ENCODE measurements at places on chromosomes 16 and 17. TPM values are rescaled to one million over a fixed set of nuclear protein-coding genes. Genes with fewer than 3 reads are reported as not detected.

RCVRN gene
- polyA plus RNA-seq, result not detected

DOK4 gene
- 2,826 TPM for polyA plus RNA-seq

HBZ gene
- not detected for polyA plus RNA-seq

RAB40B gene
- 28.9 TPM for polyA plus RNA-seq

CD300LG gene
- polyA plus RNA-seq, result not detected

GRCh38 chr17:82339634-82340580, 6.3 kb upstream of the SECTM1 start:
- no peak overlapping the region for H3K27ac ChIP-seq
- no peak overlapping the region for H3K4me3 ChIP-seq
- no peaks in the 10 kb centered on the region for H3K36me3 ChIP-seq
- no peak for DNase-seq
- peaks cover 43% of the 10 kb centered on the region for H3K27me3 ChIP-seq

DNA sequence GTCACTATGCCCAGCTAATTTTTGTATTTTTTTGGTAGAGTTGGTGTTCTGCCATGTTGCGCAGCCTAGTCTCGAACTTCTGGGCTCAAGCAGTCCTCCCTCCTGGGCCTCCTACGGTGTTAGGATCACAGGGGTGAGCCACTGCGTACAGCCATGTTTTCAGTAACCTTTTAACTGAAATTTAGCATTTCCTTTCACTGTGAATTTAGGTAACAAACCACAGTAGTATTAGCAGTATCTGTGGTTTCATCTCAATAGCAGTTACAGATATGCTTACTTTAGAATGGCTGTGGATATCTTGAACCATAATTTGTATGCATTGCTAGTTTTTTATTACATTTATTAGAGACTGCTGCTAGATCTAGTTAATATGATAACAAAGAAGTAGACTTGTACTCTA, 4.3 kb upstream of the RANGRF start:
- H3K27ac ChIP-seq, result no peak overlapping the region
- no peaks in the 10 kb centered on the region for H3K36me3 ChIP-seq
- H3K4me3 ChIP-seq, result no peak overlapping the region
- no peak for DNase-seq

DNA sequence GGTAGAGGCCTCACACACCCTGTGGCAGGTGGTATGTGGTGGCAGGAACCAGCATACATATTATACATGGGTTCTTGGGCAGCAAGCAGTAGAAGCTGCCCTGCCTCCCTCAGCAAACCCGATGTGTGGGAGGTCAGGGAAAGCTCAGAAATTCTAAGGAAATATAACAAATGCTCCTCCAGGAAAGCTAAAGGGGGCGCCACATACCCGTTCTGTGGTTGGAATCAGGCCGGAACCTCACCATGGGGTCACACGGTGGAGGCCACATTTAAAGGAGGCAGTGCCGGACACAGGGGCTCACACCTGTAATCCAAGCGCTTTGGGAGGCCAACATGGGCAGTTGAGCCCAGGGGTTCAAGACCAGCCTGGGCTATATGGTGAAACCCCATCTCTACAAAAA, 12.4 kb upstream of the KATNB1 start:
- no peak for DNase-seq
- no peak overlapping the region for H3K27ac ChIP-seq
- H3K36me3 ChIP-seq, result no peaks in the 10 kb centered on the region
- no peaks in the 10 kb centered on the region for H3K4me1 ChIP-seq

DNA sequence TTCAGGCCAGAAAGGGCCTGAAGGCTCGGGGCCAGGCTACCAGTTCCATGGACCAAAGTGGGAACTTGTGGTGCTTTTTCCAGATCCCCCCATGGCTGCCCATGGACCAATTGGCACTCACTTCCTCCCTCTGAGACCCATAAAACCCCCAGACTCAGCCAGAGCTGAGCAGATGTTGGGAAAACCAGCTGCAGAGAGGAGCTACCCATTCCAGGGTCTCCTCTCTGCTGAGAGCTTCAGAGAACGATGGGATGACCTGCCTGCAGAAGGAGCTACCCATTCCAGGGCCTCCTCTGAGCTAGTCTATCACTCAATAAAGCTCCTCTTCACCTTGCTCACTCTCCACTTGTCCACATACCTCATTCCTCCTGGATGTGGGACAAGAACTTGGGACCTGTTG, 52.2 kb upstream of the MED9 start:
- H3K36me3 ChIP-seq, result no peaks in the 10 kb centered on the region
- no peak for DNase-seq
- no peaks in the 10 kb centered on the region for H3K4me1 ChIP-seq
- H3K4me3 ChIP-seq, result no peak overlapping the region
- no peak overlapping the region for H3K27ac ChIP-seq

DNA sequence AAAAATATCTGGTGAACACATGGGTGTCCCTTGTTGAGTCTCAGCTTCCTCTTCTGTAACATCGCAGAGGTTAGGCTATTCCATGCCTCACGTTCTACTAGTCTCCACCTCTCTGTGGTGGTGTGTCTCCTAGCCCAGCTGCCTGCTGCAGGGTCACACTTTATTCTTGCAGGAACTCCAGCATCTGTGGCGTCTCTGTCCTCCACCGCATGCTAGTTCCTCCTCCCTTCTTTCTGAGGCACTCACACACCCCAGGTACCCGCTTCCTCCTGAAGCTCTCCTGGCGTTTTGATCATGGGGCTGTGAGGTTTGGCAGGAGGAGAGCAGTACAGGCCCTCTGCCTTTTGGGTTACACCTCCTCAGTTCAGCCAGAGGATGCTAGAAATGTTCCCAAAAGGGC, 9.9 kb upstream of the TEX2 start:
- no peak overlapping the region for H3K4me3 ChIP-seq
- H3K27ac ChIP-seq, result no peak overlapping the region
- no peak for DNase-seq
- no peaks in the 10 kb centered on the region for H3K27me3 ChIP-seq

DNA sequence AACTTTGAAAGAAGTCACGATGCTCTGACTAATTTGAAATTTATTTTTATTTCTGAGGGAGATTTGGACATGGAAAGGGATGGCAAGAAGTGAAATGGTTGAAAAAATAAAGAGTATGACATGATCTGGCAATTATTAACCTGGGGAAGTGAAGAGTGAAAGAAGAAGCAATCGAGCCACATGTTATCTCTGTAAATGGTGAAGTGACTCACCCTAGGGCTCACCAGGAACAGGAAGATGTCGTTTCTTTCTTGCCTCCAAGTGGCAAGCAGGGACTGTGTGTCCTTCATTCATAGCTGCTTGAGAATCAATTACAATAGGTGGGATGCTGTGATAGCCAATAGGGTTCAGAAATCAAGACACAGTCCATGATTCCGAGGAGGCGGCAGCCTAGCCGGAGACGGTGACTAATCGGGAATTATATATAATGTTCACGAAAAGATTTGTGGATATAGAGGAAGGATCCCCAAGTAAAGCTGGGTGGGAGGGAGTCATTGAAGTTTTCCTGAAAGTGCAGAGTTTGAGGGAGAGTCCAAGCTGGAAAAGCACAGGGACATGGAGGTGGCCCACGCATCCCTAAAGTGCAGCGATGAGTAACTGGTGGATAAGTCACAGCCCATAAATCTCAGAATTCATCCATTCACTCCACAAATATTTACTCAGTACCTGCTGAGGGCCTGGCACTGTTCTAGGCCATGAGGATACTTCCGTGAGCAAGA, 18.2 kb upstream of the KRT20 start:
- DNase-seq, result no peak
- no peaks in the 10 kb centered on the region for H3K36me3 ChIP-seq
- no peak overlapping the region for H3K27ac ChIP-seq
- H3K4me1 ChIP-seq, result no peaks in the 10 kb centered on the region

- DNase-seq, result peak; percentile 5
- no peak overlapping the region for H3K4me3 ChIP-seq
- H3K27ac ChIP-seq, result no peak overlapping the region
These were observed 1401.0 kb downstream of the CDH11 start for GRCh38 chr16:63720848-63721247.

DNA sequence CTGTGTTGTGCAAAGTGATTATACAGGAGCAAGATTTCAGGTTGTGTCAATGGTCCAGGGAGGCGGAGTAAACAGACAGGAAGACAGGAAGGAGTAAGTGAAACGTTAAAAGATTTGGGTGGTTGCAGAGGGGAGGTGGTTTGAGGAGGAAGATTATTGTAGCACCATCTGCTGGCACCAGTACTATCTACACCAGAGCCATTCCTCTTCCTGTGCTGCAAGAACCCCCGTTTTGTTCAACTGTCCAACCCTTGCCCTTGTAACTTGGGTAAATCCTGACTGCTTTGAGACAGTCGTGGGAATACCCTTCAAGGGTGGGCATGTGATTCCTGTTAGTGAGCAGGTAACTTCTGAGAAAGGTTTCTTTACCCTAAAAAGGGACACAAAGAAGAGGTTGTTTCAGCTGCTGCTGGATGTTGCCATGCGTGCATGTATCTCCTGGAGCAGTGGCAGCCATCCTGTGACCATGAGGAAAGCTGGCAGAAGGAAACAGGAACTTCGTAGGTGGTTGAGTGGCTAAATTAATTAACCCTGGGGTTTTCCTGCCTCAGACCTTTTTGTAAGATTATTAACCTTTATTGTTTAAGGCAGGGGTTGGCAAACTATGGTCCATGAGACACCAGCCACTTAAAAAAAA, 124.1 kb downstream of the PRKCA start:
- no peaks in the 10 kb centered on the region for H3K27me3 ChIP-seq
- peaks cover 5% of the 10 kb centered on the region for H3K4me1 ChIP-seq
- no peak overlapping the region for H3K27ac ChIP-seq
